ENCODE measurements at places on chromosomes 11 and 22.

- DNase-seq, result no peak
Observed at GRCh38 chr11:111148953-111149352, 96.6 kb upstream of the POU2AF2 start.

DNA sequence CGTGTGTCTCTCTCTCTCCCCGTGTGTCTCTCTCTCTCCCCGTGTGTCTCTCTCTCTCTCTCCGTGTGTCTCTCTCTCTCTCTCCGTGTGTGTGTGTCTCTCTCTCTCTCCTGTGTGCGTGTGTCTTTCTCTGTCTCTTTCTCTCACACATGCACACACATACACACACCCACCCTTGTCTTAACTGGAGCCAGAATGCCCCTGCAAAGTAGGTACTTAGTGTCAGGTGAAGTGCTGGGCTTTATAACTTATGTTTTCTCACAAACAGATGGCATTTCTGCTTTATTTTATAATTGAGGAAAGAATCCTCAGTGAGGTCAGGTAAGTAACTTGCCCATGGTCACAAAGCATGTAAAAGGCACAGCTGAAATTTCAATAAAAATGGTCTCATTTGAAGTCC is 106.0 kb downstream of the CSNK2A3 start:
- DNase-seq, result no peak

GRCh38 chr11:47464483-47464882 is 15.5 kb upstream of the RAPSN start:
- DNase-seq, result no peak

DNA sequence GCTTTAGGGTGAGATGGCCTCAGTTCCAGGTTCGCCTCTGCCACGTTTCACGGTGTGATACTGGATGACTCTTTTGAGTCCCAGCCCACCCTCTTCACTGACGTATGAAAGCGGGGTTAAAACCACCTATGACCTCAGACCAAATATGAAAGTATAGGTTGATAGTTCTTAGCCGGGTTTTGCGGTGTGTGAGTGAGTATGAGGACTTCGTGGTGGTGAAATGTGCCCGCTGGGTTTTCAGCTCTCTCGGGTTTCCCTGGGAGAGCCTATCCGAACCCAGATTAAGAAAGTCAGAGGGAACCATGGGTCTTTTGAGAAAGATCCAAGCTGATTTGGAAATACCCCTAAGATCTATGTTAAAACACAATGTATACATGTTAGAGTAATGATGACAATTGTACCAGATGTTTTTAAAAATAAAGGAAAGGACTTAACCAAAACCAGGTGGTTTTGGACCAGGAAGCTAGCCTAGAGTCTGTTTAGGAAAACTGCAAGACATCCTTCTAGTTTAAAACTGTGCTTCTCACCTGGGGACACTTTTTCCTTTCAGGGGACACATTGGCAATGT is 25.8 kb upstream of the ST3GAL4 start:
- no peak for DNase-seq

- no peak for DNase-seq
Observed at GRCh38 chr11:87634331-87634730, 540.9 kb downstream of the RAB38 start.

DNA sequence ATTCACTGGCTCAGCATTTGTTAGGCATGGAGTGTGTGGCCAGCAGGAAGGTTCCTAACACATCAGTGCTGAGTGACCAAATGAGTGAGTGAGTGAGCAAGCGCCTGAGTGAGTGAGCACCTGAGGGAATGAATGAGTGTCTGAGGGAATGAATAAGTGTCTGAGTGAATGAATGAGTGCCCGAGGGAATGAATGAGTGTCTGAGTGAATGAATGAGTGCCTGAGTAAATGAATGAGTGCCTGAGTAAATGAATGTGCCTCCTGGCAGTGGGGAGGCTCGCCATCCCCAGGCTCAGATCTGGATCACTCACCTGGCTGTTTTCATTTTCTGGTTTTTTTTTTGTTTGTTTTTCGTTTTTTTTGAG is 52.1 kb upstream of the TCF20 start:
- DNase-seq, result no peak

GRCh38 chr22:49186762-49187161 is 640.9 kb downstream of the BRD1 start:
- no peak for DNase-seq

GRCh38 chr11:107973641-107974040 is 35.1 kb upstream of the CUL5 start:
- DNase-seq, result no peak

GRCh38 chr22:22487869-22488597 is 20.5 kb downstream of the ZNF280B start:
- no peak for DNase-seq

DNA sequence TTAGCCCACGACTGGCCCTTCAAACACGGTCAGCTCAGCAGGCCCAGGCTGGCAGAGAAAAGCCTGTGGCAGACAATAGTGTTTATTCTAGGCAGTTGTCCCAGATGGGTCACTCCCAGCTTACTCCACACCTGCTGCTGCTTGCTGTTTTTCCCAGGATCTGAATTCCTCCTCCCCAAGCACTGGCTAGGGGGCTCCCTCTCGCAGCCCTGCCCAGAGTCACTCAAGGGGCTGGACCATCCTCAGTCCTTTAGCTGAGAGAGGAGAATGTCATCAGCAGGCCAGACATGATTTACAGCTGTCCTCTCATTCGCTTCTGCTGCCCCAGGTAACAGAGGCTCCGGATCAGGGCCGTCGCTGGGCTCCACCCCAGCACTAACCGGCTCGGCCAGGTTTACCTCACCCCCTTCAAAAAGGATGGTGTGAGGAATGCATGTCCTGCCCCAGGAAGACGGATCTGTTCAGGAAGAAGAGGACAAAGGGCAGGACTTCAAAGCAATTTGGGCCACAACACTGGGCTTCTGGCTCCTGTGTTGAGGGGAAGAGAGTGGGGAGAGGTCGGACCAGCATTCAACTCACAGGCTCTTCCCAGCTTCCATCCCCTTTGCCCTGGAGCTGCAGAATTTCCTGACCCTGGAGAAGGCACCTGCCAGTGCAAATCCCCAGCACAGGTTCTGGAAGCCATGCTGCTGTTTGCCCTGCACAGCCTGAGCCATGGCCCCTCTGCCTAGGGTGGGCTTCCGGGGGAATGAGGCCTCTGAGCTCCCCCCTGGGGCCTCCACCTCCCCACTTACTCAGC is 59.7 kb upstream of the BARX2 start:
- no peak for DNase-seq

DNA sequence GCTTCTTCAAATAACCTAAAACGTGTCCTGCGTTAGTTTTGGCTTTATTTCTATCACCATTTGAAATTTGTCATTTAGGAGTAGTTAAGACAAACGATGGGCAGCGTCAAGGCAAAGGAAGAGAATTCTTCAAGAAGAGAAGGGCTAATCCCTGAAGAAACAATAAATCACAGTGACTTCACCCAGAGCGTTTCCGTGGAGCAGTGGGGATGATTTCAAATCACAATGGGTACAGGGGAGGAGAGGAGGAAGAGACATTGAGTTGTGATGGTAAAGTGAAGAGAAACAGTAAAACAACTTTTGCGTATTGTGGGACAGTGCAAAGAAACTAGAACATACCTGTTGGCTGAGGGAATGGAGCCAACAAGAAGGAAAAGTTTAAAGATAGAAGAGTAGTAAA is 9.7 kb downstream of the PDGFD start:
- DNase-seq, result no peak

DNA sequence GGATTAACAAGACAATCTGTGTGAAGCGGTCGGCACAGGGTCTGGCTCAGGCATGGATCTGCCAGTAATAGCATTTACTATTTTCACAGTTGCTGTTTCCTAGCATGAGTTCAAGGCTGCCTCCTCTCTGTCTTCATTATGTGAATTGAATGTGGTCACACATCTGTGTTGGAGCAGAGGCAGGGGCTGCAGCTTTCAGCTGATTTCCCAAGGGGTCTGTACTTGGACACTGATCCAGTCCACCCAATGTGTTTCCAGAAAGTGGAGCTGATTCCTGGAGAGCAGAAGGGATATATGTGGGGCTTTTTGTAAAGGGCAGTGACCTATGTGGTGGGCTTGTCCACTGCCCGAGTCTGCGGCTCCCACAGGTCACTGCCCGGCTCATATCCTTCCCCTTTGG is 3.5 kb upstream of the CELSR1 start:
- DNase-seq, result no peak

- no peak for DNase-seq
Observed at GRCh38 chr22:49943771-49944398, 16.7 kb upstream of the PIM3 start.

DNA sequence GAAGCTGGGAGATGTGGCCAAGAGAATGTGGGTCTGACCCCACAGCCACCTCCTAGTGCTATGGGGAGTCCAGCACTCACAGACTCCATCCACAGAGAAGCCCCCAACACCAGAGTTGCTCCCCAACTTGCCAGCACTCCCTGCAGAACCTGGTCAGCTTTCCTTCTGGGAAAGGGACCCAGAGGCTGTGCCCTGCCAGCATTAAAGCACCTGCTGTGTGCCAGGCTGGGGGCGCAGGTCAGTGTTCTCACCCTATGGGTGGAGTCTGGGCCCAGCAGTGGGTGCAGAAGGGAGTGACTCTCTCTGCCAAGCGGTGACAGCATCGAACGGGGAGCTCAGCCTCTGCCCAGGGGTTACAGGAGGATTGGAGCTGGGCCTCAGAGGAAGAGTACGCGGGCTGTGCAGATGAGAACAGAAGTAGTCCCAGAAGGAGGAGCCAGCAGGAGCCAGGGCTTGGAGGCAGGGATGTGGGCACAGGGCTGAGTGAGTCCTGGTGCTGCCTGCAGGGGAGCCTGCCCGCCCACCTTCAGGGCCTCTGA is 114.4 kb downstream of the MPPED1 start:
- DNase-seq, result no peak

GRCh38 chr11:119666463-119667131 is 62.4 kb downstream of the NECTIN1 start:
- DNase-seq, result peak; percentile 53

DNA sequence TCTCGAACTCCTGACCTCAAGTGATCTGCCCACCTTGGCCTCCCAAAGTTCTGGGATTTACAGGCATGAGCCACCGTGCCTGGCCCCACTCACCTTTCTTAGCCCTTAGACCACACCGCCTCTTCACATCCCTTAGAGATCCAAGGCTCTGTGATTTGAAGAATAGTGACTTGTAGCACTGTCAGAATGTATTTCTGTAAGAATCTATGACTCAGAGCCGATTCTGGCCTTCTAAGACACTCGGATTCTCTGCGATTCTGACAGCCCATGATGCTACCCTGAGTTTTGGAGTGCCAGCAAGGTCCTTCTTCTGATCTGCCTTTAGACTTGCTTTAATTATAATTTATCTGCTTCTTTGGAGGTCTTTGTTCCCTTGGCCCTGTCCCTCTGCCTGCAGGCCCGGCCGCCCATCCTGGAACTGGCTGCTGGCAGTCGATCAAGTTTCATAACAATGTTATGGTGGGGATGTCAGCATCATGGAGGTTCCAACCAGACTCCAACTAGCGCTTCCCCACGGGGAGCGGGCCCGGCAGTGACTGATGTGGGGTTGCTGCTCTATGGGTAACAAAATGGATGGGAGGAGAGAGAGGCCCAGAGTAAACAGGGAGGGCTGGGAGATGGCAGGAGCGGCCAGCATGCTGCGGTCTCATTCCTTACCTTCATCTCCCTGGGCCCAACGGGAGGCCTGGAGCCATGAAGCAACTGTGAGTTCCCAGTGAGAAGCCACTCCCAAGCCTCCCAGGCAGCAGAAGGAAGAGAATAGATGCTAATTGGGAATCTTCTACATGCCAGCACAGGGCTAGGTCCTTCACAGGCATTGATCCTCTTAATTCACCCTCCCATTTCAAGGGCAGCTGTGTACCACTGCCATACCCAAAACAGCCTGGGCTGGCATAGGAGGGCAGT is 55.7 kb upstream of the RASD2 start:
- DNase-seq, result no peak

DNA sequence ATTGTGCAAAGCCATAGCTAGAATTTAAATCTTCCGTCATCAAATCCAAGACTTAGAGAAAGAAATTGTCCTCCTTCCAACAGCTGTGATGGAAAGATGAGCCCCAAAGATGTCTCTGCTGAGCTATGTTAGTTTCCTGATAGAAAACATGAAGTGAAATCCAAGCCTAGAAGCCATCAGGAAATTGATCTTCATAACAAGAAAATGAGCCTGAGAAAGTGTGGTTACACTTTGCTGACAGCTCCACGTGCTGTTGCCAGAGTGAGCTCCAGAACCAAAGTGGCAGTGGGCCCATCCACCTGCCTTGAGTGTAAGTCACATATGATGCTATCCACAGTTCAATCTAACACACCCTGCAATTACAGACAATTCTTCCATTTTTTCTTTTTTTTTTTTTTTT is 58.0 kb upstream of the UBASH3B start:
- no peak for DNase-seq

- DNase-seq, result no peak
Observed at GRCh38 chr22:31540966-31541365, 44.6 kb downstream of the SFI1 start.

- DNase-seq, result no peak
Observed at GRCh38 chr22:21823740-21824444, 43.6 kb downstream of the MAPK1 start.

- DNase-seq, result no peak
Observed at GRCh38 chr11:120013325-120014250, 124.3 kb downstream of the TRIM29 start.

DNA sequence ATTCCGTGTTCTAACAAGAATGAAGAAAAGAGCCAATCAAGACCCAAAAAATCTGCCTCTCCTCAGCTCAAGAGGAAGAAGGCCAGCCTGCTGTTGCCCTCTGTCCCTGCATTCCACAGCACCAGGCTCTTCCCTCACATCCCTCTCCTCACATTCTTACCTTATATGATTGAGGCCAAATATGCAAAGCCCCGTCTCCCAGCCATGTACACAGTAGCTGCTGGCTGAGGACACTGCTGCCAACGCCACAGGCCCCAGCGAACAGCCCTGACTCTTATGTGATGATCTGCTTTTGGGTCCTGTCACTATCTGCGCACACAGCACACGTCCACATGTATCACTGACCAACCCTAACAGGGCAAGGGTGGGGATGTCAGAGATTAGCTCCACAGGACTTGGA is 60.2 kb downstream of the MICAL3 start:
- no peak for DNase-seq

GRCh38 chr11:1690167-1691025 is 6.6 kb upstream of the KRTAP5-6 start:
- DNase-seq, result no peak

- no peak for DNase-seq
Observed at GRCh38 chr11:30935861-30936260, 349.7 kb upstream of the MPPED2 start.
